Astrocyte (in vitro differentiated cells and primary cell): ENCODE measurements at places on chromosomes 5 and 9.
A peak's percentile ranks its signal among the peaks of the same experiment; 100 is the strongest.

GRCh38 chr5:93107141-93107540 is 473.9 kb downstream of the NR2F1-AS1 start:
- no peak for DNase-seq

- peak; percentile 83 for DNase-seq
These were observed 34.2 kb upstream of the MSH3 start for GRCh38 chr5:80620211-80620610.

GRCh38 chr9:127780126-127780885 is 1.8 kb upstream of the SH2D3C start:
- no peak for DNase-seq

GRCh38 chr5:142296914-142297417 is 27.9 kb downstream of the SPRY4 start:
- peak; percentile 90 for DNase-seq

DNA sequence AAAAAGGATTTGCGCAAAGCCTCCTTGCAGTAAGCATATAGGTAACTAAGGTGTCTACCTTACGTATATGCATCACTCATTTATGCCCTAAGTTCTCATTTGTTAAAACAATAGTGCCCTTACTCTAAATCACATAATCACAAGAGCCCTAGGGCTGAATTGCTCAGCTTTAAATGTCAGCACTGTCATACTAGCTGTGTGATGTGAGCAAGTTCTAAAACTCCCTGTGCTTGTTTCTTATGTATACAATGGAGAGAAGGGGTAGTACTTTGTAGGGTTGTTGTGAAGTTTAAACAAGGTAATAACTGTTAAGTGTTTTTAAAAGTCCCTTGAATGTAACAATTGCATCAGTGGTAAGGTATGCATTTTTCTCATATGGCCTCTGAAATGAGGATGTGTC is 169.5 kb upstream of the DMRT1 start:
- DNase-seq: no peak

GRCh38 chr5:174920906-174921550 is 196.6 kb downstream of the MSX2 start:
- DNase-seq: no peak

DNA sequence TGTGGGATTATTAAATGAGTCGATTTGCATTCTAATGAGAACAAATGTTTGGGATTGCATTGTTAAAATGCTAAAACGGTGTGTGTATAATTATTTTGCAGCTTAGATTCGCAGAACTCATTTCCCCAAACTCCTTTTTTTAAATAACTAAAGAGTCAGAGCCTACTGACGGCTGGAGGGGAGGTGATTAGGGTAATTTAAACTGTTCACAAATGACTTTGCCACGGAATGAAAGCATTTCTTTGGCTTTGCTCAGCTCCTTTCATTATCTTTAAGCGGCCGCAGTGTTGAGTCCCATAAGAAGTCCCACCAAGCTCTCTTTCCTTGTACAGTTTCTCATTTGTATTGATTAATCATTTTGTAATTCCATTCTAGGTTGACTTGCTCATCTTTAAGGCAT is 1632.8 kb downstream of the MAT2B start:
- peak; percentile 75 for DNase-seq

GRCh38 chr5:113020461-113021273 is 44.1 kb downstream of the DCP2 start:
- DNase-seq: peak; percentile 91

DNA sequence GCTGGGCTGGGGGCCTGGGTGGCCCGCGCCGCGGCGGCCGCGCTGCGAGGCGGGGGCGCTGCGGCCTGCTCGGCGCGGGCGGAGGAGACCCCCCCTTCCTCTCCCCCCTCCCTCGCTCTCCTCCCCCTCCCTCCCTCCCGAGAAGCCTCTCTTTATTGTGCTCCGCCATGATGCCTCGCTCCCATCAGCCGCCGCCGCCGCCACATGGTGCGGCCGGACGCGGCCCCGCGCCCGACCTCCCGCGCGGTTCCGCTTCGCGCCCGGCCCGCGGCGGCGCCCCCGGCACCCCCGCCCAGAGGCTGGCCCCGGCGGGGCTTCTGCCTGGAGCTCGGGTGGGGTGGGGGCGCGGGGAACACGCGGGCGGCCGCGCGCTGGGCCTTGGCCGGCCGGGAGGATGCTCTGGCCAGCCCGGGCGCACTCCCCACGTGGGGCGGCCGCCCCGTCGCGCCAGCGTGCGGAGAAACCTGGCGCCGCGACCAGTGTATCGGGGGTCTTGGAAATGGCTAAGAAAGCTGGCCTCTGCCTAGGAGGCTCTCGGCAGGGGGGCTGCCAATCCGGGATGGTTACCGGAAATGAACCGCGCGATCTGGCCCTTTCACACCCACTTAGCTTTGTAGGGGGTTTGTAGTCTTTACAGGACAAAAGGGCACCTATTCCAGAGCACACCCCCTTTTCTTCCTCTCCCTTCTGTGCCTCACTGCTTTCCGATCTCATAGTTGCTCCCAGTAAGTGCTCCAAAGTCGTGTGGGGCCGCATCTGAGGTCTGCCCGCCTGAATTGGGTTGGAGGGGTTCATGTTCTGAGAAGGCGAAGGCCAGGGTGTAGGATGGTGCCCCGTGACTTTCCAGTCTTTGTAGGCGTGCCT is 1.0 kb downstream of the SET start:
- DNase-seq: no peak

- DNase-seq: no peak
These were observed 28.8 kb downstream of the PRRX2 start for GRCh38 chr9:129694243-129694646.

DNA sequence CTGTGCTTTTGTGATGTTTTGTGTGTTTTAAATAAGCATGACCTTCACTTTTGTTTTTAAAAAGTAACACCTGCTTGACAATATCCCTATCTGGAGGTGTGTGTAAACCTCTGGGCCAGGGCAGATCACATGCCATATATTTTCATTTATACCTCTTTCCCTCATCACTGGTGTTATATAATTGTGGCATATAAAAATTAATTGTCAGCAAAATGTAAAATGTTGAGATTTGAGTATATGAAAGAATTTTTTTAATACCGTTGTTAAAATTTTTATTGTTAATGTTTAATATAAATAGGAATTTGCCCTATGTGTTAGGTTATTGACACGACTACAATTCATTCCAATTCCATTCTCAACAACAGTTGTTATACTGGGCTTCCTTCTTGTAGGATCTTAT is 6.5 kb downstream of the CDH12 start:
- DNase-seq: no peak

- DNase-seq: no peak
These were observed 7.9 kb downstream of the FLT4 start for GRCh38 chr5:180641566-180641900.

GRCh38 chr5:176132471-176133288 is 105.5 kb upstream of the SIMC1 start:
- no peak for DNase-seq

- DNase-seq: no peak
These were observed 1038.7 kb downstream of the PTPRD start for GRCh38 chr9:9574080-9574479.

DNA sequence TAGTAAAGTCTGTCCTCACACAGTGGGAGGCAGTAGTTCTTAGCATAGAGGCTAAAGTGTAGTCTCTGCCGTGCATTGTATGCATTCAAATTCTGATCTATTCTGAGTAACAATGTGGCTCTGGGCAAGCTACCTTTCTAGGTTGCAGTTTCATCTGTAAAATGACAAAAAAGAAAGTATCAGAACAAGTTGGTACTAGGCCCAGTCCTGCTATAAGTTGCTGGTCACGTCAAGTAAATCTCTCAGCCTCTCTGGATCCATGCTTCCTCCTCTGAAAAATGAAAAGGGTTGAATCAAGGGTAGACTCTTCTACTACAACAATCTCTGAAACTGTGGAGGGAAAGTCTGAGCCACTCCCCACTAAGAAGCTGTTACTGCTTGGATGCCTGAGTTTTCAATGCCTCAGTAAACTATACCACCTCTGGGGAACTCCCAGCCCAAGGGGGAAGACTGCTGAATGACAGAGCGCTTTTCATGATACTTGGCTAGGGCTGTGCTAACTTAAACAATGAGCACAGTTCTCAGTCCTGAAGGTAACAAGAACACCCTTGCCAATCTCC is 34.5 kb upstream of the SPARC start:
- no peak for DNase-seq

DNA sequence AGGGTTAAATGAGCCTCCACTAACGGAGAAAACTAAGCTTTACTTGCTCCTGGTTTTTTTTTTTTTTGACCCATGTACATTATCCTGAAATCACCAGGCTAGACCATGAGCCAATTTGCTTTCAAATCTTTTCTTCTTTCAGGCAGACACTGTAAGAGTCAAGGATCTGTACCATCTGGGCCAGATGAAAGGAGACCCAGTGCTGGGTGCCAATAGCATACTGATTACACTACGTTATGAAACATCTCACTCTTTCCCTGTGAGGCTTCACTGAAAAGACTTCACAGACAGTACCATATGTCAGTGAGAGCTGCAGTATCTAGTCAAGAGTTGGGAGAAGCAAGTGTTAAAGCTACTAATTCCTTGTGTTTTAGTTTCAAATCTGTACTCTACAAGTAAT is 161.2 kb upstream of the PTPRD start:
- DNase-seq: no peak

DNA sequence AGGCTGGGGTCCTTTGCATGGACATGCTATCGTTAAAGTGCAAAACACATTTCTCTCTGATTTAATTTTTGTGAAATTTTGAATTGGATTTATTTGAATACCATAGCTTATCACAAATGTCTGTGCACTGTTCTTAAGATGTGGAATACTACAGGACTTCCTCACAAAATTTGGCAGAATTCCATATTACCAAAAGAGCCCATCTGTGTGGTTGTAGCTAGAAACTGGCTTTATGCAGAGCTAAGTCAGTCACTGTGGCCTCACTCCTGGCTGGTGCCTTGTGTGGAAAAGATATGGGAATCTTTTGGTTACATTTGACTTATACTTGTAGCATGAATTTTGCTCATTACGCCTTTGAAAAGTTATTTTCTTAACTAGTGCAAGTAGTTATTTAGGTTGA is 35.5 kb downstream of the ACO1 start:
- no peak for DNase-seq

- no peak for DNase-seq
These were observed 25.5 kb downstream of the AGTPBP1 start for GRCh38 chr9:85716031-85716877.

DNA sequence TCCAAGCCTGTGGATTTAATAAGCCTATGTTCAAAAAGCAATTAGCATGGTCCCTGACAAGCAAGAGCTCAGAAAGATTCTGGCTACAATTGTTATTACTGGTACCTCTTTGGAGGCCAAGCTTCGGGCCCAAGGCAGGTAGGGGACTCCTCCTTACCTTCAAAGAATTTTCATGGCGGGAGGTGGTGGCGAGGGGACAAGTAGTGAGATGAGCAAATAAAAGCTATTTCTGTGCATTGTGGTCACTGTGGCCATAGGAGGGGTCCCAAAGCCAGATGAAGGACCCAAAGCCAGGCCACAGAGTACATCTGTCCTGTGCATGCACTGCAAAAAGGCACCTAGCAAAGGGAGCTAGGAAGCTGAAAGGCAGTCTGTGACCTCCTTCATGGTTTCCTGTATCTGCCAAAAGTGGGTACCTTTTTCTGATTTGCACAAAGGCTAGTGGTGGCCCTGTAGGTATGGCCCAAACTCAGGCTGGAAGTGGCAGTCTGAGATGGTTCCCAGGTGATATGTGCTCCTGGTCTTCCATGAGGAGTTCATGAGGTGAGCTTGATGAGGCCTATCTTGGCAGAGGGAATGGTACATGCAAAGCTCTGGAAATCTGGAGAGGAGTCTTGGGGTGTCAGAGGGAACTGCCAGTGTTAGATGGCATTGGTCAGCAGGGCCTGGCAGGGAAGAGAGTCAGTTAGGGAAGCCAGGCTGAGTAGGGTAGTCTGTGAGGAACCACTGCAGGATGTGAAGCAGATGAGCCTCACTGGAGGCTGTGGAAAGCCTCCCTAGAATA is 3.3 kb upstream of the CXXC5 start:
- DNase-seq: no peak

DNA sequence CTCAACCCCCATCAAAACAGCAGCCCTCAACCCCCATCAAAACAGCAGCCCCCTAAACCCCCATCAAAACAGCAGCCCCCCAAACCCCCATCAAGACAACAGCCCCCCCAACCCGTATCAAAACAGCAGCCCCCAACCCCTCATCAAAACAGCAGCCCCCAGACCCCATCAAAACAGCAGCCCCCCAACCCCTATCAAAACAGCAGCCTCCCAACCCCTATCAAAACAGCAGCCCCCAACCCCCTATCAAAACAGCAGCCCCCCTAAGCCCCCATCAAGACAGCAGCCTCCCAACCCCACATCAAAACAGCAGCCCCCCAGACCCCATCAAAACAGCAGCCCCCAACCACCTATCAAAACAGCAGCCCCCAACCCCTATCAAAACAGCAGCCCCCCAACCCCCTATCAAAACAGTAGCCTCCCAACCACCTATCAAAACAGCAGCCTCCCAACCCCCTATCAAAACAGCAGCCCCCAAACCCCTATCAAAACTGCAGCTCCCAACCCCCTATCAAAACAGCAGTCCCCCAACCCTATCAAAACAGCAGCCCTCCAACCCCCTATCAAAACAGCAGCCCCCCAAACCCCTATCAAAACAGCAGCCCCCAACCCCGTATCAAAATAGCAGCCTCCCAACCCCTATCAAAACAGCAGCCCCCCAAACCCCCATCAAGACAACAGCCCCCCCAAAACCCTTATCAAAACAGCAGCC is 1.2 kb downstream of the TPPP start:
- no peak for DNase-seq

GRCh38 chr5:160960592-160960991 is 108.6 kb upstream of the ATP10B start:
- DNase-seq: no peak

- no peak for DNase-seq
These were observed 369.0 kb upstream of the IRX4 start for GRCh38 chr5:2251751-2252150.

DNA sequence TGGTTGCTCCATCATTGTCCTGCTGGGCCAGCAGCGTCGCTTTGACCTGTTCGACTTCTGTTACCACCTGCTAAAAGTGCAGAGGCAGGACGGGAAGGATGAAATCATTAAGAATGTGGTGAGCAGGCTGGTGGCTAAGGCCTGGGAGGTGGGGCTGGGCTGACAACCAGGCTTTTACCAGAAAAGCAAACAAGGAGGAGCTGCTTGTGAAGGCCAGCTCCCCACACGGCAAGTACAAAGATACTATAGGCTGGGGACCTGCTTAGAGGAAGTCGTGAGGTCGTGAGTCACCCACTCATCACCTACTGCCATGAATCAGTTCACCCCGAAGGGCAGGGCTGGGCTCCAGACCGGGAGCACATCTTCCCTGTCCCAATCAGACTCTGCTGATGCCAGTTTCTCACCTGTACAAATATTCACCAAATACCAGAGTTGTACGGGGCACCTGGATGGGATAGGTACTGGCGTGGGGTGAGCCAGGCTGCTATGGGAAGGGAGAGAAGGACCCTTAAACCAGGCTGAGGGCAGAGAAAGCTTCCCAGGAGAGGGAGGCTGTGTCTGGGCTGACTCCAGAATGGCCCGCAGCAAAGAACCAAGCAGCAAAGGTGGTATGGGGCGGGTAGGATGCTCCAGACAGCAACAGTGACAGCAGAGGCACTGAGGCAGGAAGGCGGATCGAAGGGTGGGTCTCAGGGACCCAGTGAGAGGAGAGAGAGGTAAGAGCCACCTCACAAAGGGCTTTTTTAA is 69.3 kb upstream of the NIPAL4 start:
- DNase-seq: peak; percentile 96
